ENCODE measurements at places on chromosomes 4 and X.

GRCh38 chr4:55124322-55125076 is 896 bp downstream of the KDR start:
- no peak for DNase-seq

DNA sequence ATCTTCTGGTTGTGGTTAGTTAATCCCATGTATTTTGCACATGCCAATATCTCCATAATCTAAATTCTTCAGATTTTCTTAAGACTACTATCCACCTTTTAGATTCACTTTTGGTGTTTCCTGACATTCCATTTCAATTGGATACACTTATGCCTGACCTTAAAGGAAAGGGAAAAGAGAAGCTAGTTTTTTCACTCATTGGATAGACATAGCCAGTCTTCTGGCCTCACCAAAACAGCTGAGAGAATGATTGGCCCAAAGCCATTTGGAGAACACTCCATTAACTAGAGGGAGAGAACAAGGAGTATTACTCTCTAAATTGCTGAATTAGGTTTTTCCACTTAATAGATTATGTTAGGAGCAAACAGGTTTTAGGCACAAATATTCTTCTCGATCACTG is 4.0 kb downstream of the PRPS1 start:
- no peak for DNase-seq

DNA sequence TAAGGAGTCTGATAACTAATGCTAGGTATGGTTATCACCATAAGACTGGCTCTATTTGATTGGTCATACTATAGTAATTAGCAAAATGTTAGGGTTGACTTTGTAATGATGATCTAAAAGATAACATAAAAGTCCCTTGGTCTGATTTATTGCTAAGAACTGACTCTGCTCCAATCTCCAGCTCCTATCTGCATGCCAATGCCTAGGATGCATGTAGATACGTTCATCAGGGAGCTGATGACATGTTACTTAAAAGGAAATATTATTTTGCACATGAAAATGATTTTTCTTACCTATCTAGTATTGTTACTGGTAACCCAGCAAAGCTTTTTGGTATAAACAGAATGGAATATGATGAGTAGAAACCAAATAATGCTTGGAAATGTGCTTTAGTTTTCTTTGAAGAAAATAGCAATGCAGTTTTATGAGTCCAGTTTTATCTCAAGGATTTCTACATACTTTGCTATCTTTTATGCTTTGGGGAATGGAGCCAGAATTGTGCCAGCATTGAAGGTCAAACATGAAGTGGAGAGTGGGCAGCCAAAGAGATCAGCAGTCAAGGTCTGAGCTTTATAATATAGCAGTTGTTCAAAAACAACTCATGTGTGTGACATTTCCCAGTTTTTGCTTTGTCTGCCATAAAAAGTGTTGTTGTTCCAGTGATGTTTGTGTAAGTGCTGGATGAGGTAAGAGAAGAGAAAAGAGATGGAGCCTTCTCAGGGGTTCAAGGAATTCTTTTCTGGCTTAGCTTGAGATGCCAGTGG is 121.0 kb downstream of the ARHGAP24 start:
- no peak for DNase-seq

DNA sequence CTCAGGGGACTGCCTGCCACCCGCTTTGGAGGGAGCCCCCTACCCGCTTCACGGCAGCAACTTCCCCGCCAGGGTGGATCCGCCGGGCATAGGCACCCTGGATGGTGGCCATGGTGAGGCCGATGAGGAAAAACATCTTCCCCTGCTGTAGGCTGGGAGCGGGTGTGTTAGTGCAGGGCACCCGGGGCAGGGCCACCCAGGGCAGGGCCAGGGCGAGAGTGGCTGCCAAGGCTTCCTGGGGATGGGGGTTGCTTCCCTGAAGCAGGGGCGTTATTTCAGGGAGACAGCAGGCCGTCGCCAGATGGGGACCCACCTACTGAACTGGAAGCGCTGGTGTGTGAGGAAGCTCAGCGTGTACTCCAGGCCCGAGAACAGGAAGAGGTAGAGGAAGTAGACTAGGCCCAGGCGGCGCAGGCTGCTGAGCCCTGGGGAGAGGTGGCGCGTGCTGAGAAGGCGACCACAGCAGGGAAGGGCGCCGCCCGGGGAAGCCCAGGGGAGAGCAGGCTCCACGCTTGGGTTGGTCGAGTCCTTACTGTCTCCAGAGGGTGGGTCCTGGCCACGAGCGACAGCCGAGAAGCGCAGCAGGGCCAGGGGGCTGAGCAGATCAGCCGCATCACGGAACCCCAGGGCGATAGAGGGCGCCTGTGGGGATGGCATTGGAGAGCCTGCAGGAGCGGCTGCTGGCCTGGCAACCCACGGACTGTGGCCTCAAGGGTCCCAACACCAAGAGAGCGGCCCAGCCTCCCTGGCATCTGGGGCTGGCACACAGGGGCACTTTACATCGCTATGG is 31.5 kb downstream of the NOP14 start:
- no peak for DNase-seq

GRCh38 chr4:139860435-139861024 is 194.9 kb downstream of the MGST2 start:
- no peak for DNase-seq

GRCh38 chrX:6694977-6695376 is 160.1 kb upstream of the VCX3A start:
- DNase-seq: no peak

DNA sequence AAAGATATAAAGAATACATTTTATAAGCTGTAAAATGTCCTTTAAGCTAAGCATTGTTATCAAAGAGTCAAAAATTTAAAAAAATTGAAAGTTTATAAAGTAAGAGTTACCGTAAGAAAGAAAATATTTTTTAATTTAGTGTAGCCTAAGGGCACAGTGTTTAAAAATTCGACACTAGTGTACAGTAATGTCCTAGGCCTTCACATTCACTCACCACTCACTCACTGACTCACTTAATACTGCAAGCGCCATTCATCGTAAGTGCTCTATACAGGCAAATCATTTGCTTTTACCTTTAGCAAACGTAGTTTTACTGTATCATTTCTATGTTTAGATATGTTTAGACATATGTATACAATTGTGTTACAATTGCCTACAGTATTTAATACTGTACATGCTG is 20.2 kb downstream of the GLRA3 start:
- DNase-seq: no peak

GRCh38 chr4:57136281-57136680 is 26.1 kb upstream of the IGFBP7 start:
- DNase-seq: no peak

GRCh38 chrX:8783097-8783713 is 18.0 kb downstream of the FAM9A start:
- no peak for DNase-seq

DNA sequence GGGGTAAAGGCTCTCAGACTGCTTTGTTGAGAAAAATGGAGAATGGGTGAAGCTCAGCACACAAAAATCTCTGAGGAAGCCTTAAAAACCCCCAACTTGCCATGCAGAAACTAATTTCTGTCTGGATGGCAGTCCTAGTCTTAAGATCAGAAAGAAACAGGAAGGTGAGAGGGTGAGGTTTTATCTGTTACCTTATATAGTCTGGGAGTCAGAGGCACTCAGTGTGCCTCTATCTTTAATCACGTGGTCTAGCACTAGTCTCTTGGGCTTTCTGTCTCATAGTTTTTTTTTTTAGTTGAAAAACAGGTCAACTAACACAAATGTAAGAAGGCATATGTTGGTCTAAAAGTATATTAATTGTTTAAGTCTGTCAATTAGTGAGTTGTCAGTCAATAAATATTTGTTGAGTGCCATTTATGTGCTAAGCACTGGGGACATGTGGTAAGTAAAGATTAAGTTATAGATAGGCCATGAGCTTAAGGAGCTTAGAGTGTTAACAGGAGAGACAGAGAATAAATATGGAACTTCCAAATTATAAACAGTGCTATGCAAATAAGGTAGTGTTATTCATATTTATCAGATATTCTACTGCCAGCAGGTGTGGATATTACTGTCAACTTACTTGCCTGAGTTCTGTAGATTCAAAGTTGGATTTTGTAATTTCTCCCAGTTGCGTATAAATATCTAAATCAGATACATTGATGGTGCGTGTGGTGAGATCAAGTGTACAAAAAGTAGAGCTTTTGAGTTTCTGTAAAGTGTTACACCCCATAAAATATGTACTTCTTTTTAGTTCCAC is 7.0 kb downstream of the CYBB start:
- no peak for DNase-seq

- no peak for DNase-seq
These were observed 45.0 kb upstream of the CPLX1 start for GRCh38 chr4:870951-871350.

DNA sequence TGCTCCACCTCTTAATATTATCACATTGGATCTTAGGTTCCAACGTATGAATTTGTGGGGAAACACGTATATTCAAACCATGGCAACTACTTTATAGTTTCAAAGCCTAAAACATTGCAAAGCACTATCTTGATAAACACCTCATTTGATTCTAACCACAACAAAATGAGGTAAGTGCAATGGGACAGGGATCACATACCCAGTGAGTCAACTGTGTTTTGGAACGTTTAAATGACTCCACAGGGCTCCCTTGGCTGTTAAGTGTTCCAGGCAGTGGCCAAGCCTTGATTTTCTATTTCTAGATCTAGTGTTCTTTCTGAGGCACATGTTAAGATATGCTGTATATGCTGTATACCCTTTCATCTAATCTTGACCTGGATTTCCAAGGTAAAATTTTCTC is 54.5 kb upstream of the C1QTNF7 start:
- no peak for DNase-seq

DNA sequence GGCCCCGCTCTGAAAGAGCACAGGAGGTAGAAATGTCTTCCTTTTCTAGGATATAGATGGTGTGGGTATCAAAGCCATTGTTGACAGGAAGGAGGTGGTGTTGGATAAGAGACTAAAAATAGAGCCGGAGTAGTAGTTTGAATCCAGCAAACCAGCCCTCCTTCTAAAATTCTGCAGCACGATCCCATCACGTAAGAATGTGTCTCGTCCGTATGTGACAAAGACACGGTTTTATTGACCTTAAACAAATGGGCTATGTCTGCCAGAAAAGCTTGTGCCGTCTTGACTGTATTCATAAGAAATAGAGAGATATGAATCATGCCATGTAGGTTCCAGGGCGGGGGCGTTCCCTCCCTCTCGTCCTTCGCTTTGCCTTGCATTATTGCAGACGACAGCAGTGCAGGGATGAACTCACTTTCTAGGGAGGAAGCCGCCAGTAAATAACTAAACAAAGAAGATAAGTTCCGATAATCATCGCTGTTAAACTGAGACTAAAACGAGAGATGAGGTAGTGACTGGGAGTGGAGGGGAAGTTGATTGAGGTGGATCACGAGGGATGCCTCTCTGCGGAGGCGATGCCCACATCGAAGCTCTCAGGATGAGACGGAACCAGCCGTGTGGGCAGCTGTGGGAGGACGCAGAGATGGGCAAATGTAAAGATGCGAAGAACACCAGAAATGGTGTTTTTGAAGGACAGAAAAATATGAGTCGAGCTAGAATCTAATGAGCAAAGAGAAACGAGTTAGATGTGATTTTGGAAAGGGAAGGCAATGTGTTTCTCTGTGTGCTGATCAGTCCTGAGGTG is 3.4 kb downstream of the TENM3 start:
- DNase-seq: no peak

- DNase-seq: no peak
These were observed 21.3 kb downstream of the DCTD start for GRCh38 chr4:182895791-182896292.
